ENCODE measurements at places on chromosomes 4 and X. TPM values are rescaled to one million over a fixed set of nuclear protein-coding genes. Genes with fewer than 3 reads are reported as not detected.

PDGFC gene
- total RNA-seq, result 45.2 TPM

CYSLTR1 gene
- 3.5 TPM for total RNA-seq

RTL3 gene
- total RNA-seq, result not detected

KCNE5 gene
- total RNA-seq, result 0.49 TPM

GLRB gene
- total RNA-seq, result 2.7 TPM

IL2 gene
- total RNA-seq, result 3.4 TPM

- DNase-seq, result no peak
Observed at GRCh38 chr4:127162741-127163140, 470.0 kb upstream of the INTU start.

DNA sequence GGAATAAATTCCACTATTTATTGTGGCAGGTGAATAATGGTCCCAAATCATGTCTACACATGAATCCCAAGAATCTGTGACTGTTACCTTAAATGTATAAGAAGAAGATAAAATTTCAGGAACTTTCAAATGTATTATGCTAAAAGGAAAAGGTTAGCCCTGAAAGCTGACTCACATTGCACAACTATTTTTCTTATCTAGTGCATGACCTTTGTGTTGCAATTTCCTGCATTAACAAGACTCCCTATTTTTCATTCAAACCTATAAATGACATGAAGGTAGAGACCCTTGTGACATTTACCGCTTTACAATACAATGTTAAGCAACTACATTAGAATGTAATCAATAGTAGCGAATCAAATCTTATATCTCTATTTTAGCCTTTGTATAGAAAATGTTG, 36.7 kb downstream of the UBQLN2 start:
- DNase-seq, result no peak

- DNase-seq, result no peak
Observed at GRCh38 chr4:141078871-141079270, 54.4 kb downstream of the RNF150 start.

DNA sequence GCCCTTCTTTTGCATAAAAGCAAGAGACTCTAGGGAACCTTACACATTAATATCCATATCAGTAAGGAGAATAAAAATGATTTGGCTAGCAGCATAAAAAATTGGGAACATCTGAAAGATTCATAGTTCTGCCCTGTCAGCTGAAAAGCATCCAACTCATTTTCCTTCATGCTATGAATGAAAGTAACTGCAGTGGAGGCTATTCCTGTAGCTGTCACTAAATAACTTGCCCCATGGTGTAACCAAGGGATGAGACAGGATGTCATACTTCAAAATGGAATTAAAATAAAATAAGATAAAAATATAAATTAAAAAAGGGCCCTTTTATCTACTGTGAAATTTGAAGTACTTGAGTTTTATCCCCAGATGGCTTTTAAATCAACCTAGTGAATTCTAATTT, 878.8 kb downstream of the C4orf33 start:
- no peak for DNase-seq

DNA sequence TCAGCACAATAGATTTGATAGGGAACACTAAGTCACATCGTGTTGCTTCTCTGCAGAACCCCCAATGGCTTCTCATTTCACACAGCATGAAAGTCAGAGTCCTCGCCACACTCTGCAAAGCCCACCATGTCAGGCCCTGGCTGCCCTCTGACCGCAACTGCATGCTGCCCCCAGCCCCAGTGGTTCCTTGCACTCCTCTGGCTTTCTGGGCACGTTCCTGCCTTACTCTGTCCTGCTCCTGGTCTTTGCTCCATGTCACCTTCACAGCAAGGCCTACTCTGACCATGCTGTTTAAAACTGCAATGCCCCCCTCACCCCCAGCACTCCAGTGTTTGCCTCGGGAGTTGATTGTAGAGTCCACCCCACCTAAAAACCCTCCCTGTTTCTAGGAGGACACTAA, 78.1 kb downstream of the EVC start:
- no peak for DNase-seq

GRCh38 chr4:147811878-147812277, 80.0 kb downstream of the ARHGAP10 start:
- no peak for DNase-seq

GRCh38 chrX:13689741-13690211, 848 bp downstream of the RAB9A start:
- DNase-seq, result no peak

- no peak for DNase-seq
Observed at GRCh38 chrX:15336023-15336413, 695 bp upstream of the PIGA start.

DNA sequence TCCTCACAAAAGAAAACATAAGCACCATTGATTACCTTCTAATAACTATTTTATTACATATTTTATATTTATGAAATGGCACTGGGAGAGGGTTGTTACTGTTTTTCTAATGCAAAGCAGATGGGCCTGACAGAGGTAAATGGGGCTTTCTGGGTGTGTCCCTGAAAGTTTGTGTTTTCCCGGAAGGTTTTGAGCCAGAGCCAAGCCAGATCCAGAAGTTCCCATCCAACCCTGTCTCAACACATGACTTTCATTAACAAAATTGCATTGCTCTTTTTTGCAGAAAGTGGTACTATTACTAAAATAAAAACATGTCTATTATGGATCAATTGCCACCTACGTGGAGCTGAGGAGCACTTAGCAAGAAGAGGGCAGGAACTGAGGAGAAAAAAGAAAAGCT, 181.3 kb downstream of the RAB28 start:
- DNase-seq, result no peak

DNA sequence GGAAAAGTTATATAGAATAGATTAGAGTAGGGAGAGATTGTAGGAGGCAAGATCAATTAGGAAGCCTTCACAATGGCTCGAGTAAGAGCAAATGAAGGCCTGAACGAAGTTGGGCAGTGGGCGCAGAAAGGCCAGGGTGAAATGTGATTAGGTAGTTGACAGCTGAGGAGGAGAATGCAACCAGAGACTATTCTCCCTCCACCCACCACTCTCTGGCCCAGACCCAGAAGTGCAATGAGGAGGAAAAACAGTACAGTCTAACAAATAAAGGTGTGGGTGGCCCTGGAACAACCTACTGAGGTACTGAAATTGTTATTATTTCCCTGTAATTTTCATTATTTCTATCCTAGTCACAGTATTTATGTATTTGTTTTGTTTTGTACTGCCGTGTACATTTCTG, 176.7 kb downstream of the SLC39A8 start:
- DNase-seq, result no peak

- no peak for DNase-seq
Observed at GRCh38 chr4:126183206-126183605, 868.5 kb downstream of the FAT4 start.

DNA sequence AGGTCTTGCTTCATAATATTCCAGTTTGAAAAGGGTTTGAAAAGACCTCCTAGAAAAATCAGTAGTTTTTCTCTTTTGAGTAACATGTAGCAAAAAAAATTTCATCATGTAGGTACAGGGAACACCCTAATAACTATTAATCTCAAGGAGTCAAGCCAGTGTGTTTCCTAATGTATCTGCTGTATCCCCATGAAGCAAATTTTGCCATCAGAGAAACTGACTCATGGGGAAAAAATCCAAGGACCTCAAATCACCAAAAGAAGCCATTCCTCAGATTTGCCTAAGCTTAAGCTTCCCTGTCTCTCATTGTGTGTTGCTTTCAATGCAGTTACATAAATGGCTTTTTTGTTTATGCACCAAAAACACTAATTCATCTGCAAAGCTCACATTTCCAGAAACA, 29.7 kb downstream of the F9 start:
- no peak for DNase-seq

- DNase-seq, result no peak
Observed at GRCh38 chrX:9339603-9340491, 125.0 kb upstream of the TBL1X start.

DNA sequence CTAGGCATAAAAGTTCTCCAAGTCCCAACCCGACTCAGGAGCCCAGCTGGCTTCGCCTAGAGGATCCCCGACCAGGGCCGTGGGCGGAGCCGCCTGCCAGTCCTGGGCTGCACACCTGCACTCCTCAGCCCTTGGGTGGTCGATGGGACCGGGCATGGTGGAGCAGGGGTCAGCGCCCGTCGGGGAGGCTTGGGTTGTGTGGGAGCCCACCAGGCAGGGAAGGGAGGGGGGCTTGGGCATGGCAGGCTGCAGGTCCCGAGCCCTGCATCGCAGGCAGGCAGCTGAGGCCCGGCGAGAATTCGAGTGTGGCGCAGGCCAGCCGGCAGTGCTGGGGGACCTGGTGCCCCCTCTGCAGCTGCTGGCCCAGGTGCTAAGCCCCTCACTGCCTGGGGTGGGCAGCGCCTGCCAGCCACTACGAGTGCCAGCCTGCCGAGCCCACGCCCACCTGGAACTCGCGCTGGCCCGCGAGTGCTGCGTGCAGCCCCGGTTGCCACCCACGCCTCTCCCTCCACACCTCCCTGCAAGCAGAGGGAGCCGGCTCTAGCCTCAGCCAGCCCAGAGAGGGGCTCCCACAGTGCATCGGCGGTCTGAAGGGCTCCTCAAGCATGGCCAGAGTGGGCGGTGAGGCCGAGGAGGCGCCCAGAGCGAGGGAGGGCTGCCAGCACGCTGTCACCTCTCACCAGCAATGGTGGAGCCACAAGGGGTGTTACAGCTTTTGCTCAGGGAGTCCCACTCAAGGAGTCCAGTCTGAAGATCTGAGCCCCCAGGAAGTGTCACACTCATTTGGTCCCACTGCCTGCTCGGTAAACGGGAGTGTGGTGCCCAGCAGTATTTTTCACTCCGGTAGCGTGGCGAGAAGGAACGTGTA, 38.9 kb downstream of the SPRY1 start:
- no peak for DNase-seq

DNA sequence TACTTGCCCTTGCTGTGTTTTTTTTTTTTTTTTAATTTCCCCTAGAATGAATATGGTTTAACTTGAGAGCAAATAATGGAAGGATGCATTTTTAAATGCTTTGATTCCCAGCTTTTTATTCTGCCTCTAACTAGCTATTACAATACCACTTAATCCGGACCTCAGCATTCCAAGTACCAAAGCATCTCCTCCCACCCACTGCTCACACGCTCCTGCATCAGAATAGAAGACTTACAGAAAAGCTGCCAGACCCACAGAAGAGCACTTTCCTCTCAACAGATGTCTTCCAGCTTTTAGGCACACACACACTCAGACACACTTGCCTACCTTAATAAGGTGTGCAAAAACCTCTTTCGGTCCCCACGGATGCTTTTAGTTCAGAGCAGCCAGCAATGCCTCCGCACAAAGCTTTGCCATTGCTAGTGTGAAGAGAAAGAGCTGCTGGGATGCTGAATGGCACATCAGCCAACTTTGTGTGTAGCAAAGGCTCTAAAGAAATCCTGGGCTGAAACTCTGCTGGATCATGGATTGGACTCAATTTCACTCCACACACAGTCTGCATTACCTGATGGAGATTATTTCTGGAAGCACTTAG, 1056.2 kb downstream of the DMD start:
- DNase-seq, result no peak

GRCh38 chr4:42078184-42078801, 74.2 kb downstream of the BEND4 start:
- DNase-seq, result no peak

- DNase-seq, result no peak
Observed at GRCh38 chr4:184335520-184335919, 117.8 kb upstream of the ENPP6 start.

GRCh38 chr4:75623026-75623425, 7.3 kb downstream of the CDKL2 start:
- no peak for DNase-seq

DNA sequence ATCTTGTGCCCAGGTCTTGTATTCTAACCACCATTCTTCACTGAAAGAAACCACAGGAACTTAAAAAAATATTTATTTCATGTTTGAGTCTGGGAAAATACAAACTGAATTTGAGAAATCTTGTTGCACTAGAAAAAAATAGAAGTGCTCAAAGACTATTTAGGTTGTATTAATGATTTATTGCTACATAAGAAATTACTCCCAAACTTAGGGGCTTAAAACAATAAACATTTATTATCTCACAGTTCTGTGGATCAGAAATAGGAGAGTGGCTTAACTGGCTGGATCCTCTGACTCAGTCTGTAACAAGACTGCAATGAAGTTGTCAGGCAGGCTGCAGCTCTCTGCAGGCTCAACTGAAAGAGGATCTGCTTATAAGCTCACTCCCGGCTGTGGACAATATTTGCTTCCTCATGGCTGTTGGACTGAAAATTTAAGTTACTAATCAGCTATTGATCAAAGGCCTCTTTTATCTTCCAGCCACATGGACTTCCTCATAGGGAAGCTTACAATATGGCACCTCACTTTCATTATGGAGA, 295.4 kb upstream of the FAM241A start:
- no peak for DNase-seq

GRCh38 chr4:73431813-73432168, 4.2 kb upstream of the AFP start:
- DNase-seq, result no peak

DNA sequence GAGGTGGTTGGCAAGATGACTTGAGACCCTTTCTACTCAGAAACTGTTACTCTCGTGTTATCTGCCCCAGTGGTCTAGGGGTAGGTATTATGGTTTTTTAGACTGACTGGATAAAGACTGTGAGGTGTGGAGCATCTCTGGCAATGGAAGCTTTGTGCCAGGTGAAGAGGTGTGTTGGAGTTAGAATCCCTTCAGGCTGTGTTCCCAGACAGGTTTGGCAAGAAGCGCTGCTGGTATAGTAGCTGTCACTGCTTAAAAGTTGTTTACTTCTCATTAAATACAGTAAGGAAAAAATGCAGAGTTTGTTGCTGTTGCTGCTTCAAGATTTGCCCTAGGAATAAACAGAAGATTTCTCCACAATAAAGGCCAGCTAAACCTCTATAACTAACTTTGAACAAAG, 35.3 kb downstream of the AREG start:
- DNase-seq, result no peak

DNA sequence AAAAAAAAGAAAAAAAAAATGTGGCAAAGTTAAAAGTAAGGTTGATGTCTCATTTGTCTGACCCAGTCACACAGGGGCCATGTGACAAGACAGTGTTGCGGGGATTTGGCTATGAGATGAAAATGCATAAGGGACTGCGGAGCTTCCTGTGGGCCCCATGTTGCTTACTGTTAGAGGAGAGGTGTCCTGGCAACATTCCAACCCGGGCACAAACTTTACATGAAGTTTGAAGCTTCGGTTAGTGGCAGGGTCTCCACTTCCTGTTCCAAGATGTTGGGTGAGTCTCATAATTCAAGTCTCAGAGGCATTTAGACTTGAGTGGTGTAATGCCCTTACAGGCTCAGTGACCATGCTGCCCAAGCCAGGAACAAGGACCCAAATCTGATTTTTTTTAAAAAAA, 111.3 kb downstream of the MAML3 start:
- DNase-seq, result no peak

DNA sequence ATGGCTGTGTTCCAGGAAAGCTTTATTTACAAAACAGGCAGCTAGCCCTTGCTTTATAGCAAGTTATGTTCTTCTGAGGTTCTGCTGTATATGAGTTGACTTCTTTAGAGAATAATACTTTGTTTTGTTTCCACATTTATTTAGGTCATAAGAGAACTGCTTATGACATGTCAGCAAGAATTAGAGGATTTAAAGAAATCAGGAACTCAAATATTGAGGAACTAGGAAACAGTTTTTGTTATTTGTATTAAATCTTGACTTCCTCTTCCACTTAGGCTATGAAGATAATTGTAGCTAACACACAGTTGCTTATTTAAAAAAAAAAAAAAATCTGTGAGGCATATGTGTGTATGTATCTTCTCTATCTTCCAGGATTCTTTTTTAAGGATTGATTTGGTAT, 14.3 kb downstream of the ZRSR2 start:
- DNase-seq, result no peak

GRCh38 chrX:108397627-108398391, 40.4 kb downstream of the COL4A6 start:
- no peak for DNase-seq

Measured in mucosa of gallbladder (tissue), 1 donor.